ENCODE measurements at places on chromosomes 2 and 18.

- no peak for DNase-seq
Observed at GRCh38 chr2:179584760-179585159, 276.7 kb downstream of the ZNF385B start.

DNA sequence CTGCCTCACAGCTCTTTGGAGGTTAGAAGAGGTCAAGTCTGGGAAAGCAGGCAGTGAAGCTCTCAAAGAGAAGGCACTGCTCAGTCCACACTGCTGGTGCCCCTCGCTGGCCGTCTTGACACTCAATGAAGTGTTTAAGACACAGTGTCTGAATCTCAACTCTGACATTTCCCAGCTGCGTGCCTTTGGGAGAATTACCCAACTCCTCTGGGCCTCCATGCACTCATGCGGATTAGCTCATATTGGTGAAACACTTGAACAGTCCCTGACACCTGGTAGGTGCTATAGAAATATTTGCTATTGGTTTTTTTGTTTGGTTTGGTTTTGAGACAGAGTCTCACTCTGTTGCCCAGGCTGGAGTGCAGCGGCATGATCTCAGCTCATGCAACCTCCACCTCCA lies 281.0 kb downstream of the SRBD1 start:
- no peak for DNase-seq

- DNase-seq: no peak
Observed at GRCh38 chr2:49954059-49954458, 799.7 kb upstream of the FSHR start.

DNA sequence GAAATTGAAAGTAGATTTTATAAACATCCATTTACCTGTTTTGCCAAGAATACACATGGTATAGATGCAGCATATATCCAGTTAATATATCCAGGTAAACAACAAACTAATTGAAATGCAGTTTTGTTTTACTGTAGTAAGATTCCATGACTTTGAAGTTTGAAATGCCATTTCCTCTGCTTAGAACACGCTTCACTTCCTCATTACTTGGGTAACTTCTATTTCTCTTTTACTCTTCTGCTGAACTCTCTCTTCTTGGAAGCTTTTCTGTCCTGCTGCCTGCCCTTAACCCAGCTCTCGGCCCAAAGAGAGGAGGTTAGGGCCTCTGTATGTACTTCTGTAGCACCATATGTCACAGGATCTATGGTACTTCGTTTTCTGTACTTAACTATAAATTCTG lies 14.1 kb upstream of the IL1RL2 start:
- DNase-seq: no peak

DNA sequence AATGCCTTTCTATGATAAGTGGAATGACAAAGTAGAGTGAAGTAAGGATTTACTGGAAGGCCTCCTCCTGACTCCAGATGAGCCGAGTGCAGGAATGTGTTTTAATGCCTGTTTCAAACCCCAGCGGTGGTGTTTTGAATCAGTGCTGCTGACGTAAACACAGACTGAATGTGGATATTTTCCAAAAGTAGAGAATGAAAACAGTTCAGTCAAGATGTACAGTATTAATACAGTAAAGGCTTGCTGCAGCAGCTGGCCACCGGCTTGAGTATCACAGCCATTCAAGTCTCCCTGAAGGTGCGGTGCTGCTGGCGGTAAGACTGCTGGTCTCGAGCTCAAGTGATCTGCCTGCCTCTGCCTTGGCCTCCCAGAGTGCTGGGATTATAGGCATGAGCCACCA lies 46.7 kb downstream of the ARHGAP28 start:
- DNase-seq: no peak

DNA sequence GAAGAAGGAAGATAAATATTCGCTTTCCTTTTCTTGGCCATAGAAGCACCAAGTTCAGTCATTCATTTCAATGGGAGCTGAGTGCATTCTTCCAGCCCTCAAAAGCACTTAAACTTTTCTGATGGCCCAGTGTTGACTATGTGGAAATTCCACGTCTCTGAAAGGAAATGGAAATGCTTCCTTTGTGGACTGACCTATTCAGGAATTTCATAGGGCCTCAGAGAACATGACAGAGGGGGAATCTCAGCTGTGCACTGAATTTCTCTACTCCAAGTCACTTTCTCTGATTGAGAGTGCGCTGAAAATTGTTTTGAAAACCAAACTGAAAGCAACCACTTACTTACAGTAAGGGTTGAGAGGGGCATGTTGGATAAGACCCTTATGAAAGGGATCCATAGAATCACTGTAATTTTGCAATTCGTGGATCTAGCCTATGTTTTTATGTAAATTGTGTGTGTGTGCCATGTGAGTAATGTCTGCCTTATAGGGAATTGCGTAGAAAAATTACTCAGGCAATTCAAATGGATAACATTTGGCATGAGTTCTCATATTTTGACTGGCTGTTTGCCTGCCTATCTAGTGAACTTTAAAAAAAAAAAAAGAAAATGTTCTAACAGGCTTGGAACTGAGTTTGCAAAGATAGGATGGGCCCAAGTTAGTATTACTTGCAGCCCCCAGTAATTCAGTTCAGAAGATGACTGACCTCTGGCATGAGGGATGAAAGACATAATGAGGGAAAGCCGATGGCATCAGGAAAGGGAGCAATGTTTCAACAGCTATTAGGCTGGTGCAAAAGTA lies 437.0 kb downstream of the PTPRM start:
- DNase-seq: no peak

GRCh38 chr2:118265873-118266455 lies 177.7 kb downstream of the INSIG2 start:
- no peak for DNase-seq

DNA sequence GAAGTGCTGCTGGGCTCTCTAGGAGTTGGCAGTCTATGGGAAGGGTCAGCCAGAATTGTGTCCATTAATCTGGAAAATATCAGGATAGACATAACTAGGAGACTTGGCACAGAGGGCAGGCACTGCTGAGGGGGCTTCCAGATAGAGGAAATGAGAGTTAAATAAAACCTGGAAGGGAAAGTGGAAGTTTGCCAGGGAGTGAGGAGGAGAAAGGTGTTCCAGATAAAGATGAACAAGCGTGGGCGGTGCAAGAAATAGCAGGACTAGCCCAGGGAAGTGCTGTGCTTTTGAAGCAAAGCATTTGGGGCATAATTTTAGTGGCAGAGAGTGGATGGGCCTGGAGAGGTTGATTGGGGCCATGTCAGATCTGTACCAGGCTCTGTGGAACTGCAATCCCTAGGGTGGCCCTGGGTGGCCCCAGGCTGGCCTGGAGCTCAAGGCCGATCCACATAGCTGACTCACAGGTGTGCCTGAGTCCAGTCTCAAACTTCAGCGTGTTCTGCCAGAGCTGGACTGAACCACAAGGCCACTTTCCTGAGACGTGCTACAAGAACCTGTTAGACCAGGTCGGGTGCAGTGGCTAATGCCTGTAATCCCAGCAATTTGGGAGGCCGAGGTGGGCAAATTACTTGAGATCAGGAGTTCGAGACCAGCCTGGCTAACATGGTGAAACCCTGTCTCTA lies 26.9 kb downstream of the GALM start:
- peak; percentile 91 for DNase-seq

GRCh38 chr2:126719191-126719832 lies 63.4 kb downstream of the GYPC start:
- no peak for DNase-seq

DNA sequence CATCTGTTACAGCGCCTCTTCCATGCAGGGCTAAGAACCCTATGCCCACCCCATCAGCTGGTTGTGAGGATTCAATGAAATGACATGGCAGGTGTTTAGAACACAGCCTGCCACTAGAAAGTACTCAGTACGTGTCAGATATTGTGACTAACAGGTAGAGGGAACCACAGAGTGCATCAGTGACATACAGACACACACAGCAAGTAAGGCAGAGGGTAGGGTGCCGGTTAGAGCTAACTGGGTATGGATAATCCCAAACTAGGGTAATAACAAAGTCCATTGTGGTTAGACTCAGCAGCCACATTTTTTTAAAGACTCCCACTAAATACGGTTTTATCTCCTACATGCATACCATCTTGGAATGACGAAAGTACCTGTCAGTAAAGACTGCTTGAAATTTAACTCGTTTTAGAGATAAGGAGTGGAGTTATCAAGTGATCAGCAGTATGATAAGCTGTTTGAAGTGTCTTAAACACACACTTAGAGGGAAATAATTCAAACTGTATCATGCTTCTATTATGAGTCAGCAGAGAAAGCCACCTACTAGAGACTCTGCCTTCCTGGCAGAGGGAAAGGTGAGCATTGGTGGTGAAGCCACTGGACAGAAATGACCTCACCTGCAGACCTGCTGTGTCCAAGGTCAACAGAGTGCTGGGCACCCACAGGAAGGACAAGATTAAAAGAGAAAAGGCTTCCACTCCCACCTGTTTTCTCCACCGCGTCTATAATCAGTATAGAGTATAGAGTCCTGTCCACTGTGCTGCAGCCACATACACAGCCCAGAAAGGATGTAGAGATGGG lies 20.6 kb downstream of the MPPE1 start:
- peak; percentile 42 for DNase-seq

DNA sequence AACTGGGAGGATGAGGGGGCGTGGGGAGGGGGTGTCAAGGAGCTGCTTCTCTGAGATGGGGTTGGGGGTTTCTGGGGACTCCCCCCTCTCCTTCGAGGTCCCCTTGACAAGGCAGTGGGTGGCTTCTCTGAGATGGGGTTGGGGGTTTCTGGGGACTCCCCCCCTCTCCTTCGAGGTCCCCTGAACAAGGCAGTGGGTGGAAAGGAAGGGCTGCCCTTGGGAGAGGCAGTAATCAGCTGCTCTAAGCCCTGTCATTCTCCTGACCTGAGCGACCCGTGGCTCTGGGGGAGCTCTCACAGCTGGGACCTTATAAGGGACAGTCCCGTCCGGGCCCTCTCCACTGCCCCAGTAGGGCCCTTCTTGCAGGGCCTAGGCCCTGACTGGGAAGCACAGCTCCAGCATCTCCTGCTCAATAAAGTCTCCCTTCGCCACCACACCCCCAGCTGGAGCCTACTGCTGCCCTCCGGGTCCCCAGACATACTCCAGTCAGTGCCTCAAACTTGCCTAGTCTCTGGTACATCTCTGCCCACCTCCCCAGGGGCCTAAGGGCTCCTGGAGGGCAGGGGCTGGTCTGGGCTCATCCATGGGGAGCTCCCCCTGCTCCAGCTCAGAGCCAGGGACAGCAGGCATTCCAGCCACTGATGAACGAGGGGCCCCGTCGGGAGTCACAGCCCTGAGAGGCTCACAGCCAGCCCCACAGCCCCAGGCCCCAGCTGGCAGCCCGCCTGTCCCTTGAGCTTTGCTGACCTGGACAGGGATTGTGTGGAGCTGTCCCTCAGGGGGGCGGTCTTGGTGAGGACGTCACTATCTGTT lies 2.8 kb downstream of the GAREM2 start:
- DNase-seq: no peak

DNA sequence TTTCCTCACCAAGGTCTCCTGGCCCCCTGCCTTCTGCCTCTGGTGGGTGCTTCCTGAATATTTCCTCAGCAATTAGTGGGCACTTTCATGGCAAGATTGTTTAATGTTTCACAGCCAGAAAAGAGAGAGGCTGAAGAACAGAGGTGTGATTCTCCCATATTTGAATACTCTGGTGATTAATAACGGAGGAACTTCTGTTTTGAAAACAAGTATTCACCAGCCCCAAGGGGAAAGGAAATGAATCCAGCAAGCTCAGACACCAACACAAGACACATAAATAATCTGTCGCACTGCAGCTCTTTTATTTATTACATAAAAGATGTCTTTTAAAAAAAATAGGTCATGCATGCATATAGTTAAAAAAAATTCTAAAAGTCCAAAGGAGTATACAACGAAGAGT lies 57.7 kb downstream of the MRPL35 start:
- DNase-seq: no peak

DNA sequence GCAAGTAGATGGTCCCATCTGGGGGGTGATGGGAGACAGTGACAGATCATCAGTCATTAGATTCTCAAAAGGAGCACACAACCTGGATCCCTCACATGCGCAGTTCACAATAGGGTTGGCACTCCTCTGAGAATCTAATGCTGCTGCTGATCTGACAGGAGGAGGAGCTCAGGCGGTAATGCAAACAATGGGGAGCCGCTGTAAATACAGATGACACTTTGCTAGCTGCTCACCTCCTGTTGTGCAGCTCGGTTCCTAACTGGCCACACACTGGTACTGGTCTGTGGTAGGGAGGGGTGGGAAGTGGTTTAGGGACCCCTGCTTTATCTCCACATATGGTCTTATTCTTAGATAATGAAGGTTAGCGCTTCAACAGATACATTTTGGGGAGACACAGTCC lies 506.6 kb downstream of the PLCL1 start:
- DNase-seq: no peak

DNA sequence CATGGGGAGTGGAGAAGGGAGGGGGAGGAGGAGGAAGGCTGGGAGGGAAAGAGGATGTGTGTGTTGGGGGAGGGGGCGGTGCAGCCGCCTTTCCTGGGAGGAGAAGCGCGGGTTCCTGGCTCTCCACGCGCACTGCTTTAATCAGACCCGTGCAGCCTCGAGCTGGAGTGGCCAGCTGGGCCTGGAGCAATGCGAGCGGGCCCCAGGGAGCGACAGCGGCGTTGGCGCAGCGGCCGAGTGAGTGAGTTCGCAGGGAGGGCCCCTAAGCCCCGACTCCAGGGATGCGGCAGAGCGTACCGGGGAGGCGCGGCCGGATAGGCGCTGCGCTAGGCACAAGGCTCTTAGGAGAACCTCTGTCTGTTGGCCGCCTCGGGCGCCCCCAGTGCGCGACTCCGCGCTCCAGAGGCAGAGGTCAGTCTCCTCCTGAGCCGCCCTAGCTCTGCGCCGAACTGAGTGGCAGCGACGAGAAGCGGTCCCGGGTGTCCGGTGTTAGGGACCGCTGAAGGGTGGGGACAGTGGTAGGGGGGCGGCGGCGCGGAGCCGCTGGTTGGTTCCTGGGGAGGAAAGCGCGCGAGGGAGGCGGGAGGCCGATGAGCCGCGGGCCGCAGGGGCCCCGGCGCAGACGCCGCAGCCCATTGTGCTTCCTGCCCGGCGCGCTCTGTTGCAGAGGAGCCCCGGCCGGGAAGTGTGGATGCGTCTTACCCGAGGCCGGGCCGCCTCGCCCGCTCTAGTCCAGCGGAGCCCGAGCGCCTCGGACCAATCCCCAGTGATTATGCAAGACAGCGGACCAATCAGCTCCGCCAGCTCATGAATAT lies 455 bp upstream of the DLX1 start:
- peak; percentile 90 for DNase-seq

DNA sequence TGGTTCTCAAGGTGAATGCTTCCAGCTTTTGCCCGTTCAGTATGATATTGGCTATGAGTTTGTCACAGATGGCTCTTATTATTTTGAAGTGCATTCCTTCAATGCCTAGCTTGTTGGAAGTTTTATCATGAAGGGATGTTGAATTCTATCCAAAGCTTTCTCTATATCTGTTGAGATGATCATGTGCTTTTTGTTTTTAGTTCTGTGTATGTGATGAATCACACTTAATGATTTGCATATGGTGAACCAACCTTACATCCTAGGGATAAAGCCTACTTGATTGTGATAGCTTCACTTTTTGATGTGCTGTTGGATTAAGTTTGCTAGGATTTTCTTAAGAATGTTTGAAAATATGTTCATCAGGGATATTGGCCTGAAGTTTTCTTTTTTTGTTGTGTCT lies 112.1 kb downstream of the MBD2 start:
- no peak for DNase-seq

- no peak for DNase-seq
Observed at GRCh38 chr2:217242947-217243346, 383.1 kb upstream of the TNP1 start.

Measured in trophoblast cell (in vitro differentiated cells and primary cell).